ENCODE measurements at places on chromosomes 7 and 10.
A peak's percentile ranks its signal among the peaks of the same experiment; 100 is the strongest.

DNA sequence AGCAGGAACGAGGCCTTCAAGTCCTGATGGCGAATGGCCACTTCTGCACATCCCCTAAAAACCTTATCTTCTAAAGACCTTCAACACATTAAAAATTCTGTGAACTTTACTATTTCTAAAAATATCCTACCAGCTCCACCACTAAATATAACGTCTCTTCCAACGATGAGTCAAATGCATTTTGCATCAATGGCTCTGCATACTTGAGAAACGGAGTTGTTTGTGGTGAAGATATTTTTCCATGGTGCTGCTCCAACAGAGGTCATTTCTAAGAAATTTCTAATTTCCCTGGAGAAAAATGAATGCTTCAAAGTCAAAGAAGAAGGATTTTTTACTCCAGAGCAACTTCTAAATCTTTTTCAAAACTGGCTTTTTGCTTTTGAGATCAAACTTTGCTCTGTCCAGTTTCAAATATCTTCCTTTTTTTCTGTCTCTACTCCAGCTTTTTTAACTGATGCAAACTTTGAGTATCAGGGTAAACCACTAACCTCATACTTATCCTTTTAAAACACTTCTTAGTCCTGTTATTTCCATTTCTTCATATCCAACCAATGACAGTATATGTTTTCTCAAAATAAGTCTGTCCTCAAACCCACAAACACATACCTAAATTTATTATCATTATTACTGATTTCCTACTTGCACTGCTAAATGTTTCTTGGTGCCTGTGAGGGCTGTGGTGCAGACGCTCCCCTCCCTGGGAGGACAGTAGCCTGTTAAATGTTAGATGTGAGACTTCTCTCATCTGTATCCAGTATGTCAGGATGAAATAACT is 258.1 kb downstream of the KLF6 start:
- peak; percentile 77 for DNase-seq

GRCh38 chr10:75140246-75140645 is 28.8 kb downstream of the SAMD8 start:
- no peak for DNase-seq

GRCh38 chr7:22331704-22332103 is 25.2 kb downstream of the RAPGEF5 start:
- no peak for DNase-seq

DNA sequence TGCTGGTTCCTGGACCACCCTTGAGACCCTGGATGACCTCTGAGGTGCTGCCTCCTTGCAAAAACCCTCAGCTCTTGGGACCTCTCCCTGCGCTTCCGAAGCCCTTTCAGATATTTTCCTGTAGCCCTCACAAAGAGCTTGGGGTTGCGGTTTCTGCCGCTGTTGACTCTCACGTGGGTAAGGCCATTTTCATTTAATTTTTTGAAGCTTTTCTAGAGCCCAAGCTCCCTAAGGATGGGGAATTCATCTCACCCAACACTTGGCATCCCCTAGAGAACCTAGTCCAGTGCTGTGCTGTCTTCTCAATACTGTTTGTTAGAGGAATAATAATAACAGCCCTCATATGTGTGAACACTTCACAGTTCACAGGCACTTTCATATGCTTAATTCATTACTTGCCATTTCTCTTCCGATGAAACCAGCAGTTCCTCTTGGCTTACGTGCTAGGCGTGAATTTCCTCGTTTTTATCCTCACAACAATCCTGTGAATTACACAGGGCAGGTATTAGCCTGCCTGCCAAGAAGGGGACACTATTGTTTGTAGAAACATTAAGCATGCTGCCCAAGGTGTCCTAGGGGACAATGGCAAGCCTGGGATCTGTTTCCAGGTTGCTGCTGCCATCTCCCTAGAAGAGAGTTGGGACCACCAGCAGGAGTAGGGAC is 71.6 kb upstream of the CTBP2 start:
- DNase-seq = no peak

DNA sequence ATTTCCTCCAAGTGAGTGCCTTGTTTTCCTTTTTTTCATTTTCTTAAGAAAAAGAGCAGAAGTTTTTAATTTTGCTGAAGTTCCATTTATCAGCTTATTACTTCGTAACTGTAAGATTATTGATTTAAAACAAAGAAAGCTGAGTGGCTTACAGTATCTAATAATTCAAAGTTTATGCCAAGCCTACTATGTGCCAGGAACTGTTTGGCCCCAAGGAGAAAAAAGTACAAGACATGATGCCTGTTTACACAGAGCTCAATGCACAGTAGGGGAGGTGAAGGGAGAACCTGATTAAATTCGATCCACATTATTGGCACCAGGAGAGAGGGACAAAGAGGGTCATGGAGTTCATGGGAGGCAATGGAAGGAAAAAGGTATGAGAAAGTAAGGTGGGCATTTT is 419.3 kb upstream of the ZMIZ1 start:
- no peak for DNase-seq

DNA sequence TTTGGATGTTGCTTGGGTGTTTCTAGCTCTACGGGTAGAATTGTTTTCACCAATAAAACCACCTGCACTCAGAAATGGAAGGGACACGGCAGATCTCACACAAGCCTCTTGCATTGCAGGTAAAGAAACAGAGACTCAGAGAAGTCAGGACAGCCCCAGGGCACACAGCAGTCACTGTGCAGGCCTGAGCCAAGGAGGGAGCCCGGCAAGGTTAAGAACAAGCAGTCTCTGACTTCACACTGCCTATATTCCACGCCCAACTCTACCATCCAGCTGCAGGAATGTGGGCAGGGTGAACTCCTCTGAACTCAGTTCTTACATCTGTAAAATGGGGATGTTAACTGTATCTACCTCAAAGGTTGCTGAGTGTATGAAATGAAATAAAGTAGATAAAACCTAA is 15.4 kb downstream of the CHST15 start:
- no peak for DNase-seq

GRCh38 chr7:134021836-134022235 is 105.3 kb upstream of the LRGUK start:
- no peak for DNase-seq

DNA sequence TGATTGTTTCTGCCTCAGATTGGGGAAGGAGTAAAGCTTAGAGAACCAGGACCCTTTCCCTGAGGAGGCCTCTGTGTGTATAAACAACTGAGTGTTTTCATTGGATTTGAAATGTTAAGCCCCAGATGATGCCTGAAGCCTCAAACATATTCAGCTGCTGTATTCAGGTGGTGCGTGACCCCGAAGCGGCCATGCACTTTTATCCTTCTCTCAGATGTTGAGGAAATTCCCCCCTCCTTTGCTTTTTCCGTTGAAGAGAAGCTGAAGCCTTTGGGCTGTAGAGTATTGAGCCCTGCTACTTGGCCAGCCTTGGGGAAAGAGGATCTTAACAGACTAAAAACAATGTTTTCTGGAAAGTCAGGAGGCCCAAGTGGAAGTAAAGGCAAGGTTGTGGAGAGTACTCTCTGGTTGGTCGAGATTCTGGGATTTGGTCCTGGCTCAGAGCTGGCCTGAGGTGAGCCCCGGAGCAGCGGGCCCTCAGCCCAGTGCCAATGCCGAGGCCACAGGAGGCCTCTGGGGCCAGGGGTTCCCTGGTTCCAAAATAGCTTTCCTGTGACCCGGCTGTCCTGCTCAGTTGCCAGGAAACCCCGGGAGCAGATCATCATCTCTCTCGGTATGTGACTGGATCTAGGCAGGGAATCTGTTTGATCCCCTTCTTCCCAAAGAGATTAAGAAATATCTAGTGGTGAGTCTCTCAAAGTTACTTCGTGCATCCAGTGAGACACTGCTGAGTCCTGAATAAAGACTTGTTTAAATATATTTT is 22.5 kb downstream of the FKBP6 start:
- no peak for DNase-seq

GRCh38 chr10:80455461-80456349 is 1.6 kb downstream of the TSPAN14 start:
- DNase-seq = no peak

DNA sequence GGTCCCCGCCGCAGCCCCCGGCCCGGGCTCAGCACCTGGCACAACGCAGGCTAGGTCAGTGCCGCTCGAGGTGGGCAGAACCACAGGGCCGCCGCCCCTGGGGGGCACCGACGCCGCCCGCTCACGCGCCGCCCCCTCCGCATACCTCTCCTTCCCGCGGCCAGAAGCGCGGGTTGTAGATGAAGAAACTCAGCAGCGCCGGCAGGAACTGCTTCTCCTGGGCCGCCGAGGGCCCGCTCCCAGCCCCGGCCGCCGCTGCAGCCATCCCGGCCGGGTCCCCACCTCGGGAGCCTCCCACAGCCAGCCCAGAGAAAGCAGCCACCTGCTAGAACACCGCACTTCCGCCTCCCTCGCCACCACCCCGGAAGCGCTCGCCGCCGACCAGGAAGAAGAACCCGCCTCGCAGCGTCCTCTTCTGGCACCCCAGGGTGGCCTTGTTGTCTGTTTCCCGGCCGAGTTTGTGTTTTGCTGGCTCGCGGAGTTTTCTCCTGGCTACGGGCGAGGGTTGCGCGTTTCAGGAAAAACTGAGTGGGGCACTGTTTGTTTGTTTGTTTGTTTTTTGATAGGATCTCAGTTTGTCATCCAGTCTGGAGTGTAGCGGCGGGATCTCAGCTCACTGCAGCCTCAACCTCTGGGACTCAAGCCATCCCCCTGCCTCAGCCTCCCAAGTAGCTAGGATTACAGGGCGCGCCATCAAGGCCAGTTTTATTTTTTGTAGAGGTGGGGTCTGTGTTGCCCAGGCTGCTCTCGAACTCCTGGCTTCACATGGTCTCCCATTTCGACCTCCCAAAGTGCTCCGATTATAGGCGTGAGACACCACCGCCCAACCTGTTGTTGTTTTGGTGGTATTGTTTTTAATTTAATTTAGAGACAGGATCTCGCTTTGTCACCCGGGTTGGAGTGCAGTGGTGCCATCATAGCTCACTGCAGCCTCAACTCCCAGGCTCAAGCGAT is 17.7 kb downstream of the OCM2 start:
- DNase-seq = no peak

DNA sequence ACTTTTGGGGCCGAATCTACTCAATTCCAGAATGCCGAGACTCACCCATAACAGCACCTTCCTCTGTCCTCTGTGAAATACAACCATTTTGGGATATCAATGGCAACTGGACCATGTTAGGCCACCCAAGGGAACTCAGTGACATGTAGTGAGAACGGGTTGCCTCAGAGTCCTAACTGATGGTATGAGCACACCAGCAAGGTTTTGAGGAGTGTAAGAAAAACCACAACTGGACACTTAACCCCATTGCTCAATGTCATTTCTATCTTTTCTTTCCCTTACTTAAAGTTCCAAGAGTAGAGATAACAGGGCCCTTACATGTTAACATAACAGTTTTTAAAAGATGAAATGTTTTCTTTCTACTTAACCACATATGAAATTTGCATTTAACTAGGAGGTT is 67.1 kb downstream of the TNS3 start:
- DNase-seq = no peak

- DNase-seq = no peak
These were observed 2.0 kb upstream of the ARPC1B start for GRCh38 chr7:99372275-99373090.

DNA sequence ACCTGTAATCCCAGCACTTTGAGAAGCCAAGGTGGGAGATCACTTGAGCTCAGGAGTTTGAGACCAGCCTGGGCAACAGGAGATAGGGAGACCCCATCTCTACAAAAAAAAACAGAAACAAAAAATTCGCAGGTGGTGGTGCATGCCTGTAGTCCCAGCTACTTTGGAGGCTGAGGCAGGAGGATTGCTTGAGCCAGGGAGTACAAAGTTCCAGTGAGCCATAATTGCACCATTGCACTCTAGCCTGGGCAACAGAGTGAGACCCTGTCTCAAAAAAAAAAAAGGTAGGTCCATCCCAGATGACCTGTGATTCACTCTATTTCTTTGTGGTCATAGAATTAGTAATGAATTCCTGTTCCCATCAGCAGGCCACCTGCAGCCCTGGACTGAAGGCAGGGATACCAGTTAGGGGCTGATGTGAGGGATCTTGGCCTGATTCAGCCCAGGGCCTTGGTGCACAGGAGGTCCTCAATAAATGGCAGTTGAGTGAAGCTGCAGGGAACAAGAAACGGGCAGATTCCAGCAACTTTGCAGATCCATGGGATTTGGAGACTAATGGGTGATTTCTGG is at the start of gene MYH16:
Gene MYH16 (plus strand): TSS at position 364 of the 570 bp plus-strand sequence.
- DNase-seq = no peak

GRCh38 chr7:77413861-77414424 is 2.2 kb downstream of the GSAP start:
- peak; percentile 35 for DNase-seq

DNA sequence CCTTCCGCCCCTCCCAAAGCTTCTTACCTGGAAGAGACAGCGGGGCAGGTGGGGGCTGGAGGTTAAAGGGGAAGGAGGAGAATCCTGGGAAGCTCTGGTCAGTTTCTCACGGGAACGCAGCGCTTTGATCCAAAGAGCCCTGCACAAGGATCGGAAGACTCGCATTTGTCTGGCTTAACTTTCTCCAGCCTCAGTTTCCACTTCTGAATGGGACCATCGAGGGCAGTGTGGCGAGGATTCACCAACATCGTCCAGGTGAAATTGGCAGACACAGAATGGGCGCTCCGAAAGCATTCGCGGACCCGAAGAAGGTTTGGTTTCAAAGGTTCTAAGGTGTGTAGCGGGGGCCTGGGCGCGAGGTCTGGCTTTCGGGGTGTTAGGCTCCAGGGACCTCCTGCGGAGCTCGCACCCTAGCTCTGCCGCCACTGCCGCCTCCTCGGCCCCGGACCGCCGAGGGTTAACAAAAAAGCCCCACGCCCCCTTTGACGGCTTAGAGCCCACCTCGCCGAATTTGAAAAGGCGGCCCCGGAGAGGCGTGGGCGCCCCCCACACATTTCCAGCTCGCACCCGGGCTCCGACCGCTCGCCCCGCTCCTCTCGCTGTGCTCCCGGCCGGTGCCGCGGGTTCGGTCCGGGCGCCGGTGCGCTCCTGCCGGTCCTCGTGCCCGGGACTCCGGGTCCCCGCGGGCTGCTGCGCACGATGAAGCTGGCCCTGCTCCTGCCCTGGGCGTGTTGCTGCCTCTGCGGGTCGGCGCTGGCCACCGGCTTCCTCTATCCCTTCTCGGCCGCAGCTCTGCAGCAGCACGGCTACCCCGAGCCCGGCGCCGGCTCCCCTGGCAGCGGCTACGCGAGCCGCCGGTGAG is at the start of gene COL26A1:
Gene COL26A1 (plus strand): TSS at position 542 of the 862 bp plus-strand sequence. CDS start 158 bp downstream, at position 700.
- no peak for DNase-seq

DNA sequence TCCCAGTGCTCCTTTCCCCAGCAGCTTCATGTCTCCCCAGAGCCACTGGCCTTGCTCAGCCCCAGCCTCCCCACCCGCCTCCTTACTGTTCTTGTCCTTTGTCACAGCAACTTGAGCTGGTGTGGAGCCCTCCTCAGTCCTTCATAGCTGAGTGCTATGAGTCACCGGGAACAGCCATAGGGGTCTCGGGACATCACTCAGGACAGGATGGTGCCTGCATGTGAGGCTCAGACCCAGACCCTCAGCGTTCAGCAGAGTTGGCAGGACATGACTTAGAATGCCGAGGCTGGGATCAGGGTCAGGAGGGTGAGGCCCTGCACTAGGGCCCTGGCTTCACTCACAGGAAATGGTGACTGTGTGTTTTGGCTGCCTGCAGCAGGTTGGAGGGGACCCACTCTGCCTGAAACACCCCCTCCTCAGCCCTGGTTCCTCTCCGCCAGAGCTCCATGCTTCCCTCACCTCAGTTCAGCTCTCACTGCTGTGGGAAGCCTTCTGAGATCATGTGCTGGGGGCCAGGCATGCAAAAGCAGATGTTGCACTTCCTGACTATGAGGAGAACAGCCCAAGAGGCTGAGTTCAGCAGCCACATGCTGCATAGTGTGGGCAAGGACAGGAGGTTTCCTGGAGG is 40.7 kb upstream of the GJD4 start:
- no peak for DNase-seq

- DNase-seq = no peak
These were observed 13.7 kb upstream of the USP6NL start for GRCh38 chr10:11625019-11625735.

- no peak for DNase-seq
These were observed 52.8 kb upstream of the KCNIP2 start for GRCh38 chr10:101896225-101896877.

GRCh38 chr10:61621605-61622051 is 41.1 kb upstream of the CABCOCO1 start:
- DNase-seq = no peak
